ENCODE measurements at places on chromosomes 1 and 21.
A peak's percentile ranks its signal among the peaks of the same experiment; 100 is the strongest.

GRCh38 chr1:173333581-173333980 is 126.5 kb upstream of the TNFSF4 start:
- no peak for DNase-seq

GRCh38 chr1:43296207-43296606 is 4.6 kb upstream of the TIE1 start:
- no peak for DNase-seq

DNA sequence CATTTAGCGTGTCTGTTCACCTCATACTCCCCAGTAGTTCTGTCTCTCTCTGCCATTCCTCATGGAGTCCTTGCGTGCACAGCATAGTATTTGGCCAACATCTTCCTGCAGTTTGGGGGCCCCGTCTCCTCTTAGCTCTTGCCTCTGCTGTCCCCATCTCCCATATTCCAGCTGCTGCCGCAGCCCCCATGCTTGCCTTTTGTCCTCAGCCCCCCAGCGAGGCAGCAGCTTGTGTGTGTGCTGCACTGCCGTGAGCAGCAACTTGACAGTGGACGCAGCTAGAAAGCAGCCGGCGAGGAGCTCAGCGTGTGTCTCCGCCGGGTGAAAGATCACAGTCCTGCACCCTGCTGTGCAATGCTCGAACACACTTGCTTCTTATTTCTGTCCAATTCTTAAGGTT is 164.2 kb upstream of the COL6A1 start:
- DNase-seq = no peak

DNA sequence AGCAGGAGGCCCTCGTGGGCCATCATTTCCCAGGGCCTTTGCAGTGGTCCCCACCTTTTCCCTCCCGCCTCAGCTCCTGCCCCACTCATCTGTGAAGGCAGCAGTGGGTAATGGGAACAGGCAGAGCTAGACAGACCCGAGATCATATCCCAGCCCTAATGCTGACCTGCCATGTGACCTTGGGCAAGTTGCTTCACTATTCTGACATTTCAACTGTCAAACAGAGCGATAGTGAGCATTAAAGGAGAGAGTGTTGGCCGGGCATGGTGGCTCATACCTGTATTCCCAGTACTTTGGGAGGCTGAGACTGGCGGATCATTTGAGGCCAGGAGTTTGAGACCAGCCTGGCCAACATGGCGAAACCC is 51.7 kb downstream of the RPS6KA1 start:
- DNase-seq = no peak

DNA sequence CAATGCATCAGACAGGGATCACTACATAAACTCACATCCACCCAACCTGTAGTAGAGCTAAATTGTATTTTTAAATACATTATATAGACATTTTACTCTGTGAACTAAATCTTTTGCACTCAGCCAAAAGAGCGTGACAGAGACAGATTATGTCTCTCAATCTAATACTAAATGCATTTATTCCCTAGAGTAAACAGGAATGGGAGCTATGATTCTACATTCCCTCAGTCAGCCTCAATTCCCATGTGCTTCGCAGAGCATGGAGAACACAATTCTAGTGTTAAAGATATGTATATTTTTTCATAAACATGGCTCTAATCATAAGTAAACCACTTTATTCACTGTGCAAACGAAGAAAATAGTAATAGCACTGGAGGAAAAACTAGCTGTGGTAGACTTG is 16.5 kb downstream of the PIGK start:
- no peak for DNase-seq

- DNase-seq = no peak
Observed at GRCh38 chr1:9481048-9481447, 58.2 kb upstream of the SLC25A33 start.

DNA sequence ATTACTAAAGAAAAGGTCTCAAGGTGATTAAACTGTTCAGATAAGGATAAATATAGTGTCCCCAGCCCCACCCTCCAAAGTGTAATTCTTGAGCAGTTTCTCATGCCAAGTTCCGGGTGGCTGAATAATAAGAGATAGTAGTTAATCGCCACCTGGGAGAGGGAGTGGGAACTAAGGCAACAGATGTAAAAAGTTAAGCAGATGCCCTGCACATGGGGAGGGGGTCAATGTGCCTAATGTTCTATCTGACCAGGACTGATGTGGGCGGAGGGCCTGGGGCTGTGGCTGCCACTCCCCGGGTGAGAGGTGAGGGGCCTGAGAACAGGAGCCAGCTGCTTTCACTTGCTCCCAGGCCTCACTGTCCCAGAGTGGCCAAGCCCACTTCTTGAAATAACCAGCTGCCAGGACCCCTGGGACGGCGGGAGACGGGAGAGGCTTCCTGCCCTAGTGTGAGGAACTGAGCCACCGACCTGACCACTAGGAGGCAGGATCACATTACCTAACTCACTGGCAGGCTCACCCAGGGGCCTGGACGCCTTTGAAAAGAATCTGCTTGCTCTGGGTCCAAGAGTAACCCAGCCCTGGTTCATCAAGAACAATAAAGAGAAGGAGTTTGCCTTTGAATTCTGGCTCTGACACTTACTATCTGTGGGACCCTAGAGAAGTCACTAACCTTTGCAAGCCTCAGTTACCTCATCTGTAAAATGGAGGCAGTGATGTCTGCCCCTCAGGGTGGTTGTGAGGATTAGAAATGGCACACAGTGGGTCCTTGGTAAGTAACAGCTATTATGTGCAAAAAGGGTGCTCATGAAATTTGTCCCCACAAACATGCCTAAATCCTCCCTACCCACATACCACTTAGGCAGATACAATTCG is 179.2 kb downstream of the ATG4C start:
- no peak for DNase-seq

DNA sequence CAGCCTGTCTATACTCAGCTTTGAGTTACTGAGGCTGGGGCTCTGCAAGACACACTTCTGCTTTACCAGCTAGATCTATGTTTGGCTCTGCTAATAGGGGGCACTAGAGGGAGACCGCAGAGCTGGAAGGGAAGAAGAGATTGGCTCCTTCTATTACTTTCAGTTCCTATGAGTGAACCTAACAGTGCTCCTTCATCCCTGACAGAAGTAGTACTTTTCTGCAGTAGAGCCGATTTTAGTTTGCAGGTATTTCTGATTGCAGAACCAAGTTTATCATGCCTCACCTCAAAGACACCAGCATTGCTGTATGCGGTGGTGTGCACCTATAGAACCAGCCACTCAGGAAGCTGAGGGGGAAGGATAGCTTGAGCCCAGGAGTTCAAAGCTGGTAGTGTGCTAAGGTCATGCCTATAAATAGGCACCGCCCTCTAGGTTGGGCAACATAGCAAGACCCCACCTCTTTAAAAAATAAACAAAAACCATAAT is 5.7 kb upstream of the ZDHHC18 start:
- DNase-seq = no peak

DNA sequence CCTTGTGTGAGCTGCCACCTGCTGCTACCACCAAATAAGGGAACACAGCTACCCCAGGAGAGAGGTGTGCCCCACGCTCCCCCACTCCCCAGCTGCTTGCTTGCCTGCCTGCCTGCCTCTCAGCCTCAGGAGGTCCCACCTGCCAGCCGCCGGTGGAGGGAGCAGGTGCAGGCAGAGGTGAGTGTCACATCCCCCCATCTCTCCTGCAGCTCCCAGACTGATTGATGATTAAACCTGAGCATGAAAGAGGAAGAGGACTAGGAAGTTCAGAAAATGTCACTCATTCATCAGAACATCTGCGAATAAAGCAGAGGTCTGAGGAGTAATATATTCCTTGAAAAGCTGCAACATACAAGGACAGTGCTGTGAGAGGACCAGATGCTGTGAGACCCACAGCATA is 58.6 kb upstream of the HIVEP3 start:
- DNase-seq = no peak

DNA sequence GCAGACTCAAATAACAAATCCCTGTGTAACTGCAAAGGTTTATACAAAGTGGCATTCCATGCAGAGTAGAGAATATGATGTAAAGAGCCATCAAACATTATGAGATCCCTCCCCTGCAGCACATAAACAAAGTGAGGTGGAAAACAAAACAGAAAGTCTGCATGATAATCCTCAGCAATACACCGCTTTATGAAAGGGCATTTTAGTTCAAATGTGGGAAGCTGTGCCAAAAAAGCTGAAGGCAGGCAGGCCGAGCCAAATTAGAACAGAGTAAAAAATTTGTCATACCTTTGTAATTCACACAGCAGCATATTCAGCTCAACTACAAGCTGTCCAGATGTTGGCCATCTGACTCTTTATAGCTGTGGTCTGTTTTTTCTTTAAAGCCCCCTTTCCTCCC is 113.5 kb downstream of the LHX9 start:
- no peak for DNase-seq

GRCh38 chr21:31374395-31374794 is 30.3 kb upstream of the TIAM1 start:
- DNase-seq = no peak

GRCh38 chr1:160427625-160428024 is 27.3 kb downstream of the VANGL2 start:
- no peak for DNase-seq

GRCh38 chr1:6686294-6686693 is 15.3 kb downstream of the DNAJC11 start:
- no peak for DNase-seq

DNA sequence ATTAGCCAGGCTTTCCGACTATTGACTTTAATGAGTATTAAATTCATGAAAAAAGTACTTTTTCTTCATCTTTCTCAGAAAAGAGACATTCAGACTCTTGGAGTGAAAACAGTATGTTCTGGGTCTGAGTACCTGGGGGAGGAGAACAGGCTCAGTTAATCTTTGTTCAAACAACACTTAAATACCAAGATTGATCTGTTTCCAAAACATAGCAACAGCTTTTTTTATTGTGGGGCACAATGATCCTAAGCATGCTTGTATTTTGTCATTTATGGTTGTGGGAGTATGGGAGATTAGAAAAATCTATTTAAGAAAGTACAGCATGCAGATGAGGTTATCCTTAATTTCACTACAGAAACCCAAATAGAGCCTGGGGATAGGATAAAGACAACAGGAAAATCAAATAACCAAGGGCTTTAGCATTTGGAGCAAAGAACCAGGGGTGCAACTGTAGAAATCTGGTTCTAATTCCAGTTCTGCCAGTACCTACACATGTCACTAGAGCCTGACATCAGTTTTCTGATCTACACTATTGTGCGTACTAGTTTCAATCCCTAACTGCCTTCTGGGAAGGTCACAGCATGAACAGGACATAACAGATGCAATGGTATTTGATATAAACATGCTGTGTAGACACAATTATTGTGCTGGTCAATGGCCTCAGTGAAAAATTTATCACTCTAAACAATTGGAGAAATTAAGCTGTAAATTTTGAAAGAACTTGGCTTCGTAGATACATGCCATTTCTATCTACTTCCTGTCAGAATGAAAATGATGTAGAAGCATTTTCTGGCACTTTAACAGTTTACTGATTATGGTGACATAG is 91.2 kb downstream of the KCNK1 start:
- no peak for DNase-seq

GRCh38 chr1:114342376-114342775 is 168.6 kb downstream of the TRIM33 start:
- DNase-seq = peak; percentile 9

DNA sequence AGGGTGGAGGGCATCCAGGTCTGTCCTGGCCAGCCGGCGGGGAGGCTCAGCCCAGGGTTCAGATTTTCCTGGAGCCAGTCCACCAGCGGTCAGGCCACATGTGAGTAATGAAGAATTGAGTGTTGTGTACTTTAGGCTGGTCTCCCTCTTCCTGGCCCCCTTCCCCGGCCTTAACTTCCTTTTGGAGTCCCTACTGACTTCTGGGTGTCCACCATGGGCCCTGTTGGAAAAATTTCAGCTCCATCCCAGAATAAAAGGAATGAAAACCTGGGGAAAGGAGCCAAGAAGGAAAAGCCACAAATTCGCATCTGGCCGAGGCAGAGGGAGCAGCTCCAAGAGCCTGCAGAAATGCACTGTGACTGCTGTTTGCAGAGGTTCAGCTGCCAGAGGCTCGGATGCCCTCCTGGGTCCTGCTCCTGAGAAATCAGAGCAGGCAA is 35.5 kb upstream of the HHAT start:
- DNase-seq = no peak

DNA sequence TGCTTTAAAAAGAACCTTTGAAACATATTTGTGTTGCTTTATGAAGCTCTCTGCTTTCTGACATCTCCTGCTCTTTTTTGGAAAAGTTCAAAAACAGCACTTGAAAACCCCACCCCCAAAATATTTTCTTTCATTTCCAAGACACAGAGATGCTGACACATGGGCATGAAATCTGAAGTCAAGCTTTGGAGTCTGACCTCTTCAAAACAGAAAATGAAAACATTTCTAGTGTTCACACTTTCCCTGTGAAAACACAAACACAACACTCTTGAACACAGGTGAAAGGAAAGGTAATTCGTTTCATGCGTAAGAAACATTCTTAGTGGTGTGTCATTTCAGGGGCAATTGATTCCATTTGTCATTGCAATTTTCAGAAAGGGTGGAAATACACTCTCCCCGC is 10.8 kb downstream of the NGF start:
- DNase-seq = no peak

- DNase-seq = no peak
Observed at GRCh38 chr1:39154553-39155421, 49.7 kb upstream of the MACF1 start.

GRCh38 chr1:110255392-110255787 is 45.3 kb downstream of the KCNC4 start:
- no peak for DNase-seq

DNA sequence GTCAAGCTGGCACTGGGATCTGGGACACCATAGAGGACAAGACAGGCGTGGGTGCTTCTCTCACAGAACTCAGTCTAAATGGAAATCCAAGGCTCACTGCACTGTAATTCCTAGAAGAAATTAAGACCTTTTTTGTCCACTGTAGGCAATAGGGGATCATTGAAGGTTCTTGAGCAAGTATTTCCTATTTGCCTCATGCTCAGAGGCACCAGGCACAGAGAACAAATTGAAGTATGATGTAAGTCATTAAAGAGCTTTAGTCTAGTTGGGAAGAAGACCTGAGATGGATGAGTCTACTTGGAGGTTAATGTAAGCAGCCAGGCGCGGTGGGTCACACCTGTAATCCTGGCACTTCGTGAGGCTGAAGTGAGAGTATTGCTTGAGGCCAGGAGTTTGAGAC is 34.6 kb downstream of the EIF2D start:
- no peak for DNase-seq

GRCh38 chr1:115641762-115642167 is at the start of gene VANGL1:
VANGL1 (plus strand) TSS chr1:115641970; CDS start chr1:115651414, 9,444 bp downstream.
- no peak for DNase-seq

- DNase-seq = no peak
Observed at GRCh38 chr1:24108334-24109165, 3.4 kb downstream of the MYOM3 start.

DNA sequence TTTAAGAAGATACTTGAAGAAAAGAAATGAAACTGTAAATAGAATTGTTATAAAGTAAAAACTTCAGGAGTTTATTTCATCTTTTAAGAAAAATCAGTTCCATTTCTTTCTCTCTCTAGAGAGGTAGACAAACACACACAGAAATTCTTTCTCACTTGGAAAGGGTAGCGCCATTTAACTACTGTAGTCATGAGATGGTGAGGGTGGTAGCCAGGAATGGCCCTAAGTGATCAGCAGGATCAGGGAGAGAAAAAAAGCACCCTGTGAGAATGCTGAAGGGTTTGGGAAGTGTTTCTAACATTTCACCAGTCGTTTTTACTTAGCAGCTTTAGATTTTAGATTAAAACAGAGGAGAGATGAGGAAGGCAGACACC is 205.7 kb upstream of the RUNX1 start:
- no peak for DNase-seq

- peak; percentile 32 for DNase-seq
Observed at GRCh38 chr1:33349081-33349759, 28.3 kb upstream of the A3GALT2 start.

GRCh38 chr1:199020051-199020450 is 381.2 kb downstream of the PTPRC start:
- DNase-seq = no peak

GRCh38 chr1:18261891-18262290 is 154.3 kb downstream of the IGSF21 start:
- DNase-seq = no peak

All from stimulated activated naive CD4-positive, alpha-beta T cell treated with Interleukin-2 at 50 U/mL for 16 hours (primary cell).